Type B pancreatic cell (in vitro differentiated cells): ENCODE measurements at places on chromosomes 1 and 21. TPM values are rescaled to one million over a fixed set of nuclear protein-coding genes. Genes with fewer than 3 reads are reported as not detected.

GRCh38 chr1:159958719-159959380, 4.8 kb upstream of the SLAMF9 start:
- DNase-seq = no peak

GRCh38 chr1:187338762-187339412, 510.1 kb downstream of the PLA2G4A start:
- DNase-seq = no peak

DNA sequence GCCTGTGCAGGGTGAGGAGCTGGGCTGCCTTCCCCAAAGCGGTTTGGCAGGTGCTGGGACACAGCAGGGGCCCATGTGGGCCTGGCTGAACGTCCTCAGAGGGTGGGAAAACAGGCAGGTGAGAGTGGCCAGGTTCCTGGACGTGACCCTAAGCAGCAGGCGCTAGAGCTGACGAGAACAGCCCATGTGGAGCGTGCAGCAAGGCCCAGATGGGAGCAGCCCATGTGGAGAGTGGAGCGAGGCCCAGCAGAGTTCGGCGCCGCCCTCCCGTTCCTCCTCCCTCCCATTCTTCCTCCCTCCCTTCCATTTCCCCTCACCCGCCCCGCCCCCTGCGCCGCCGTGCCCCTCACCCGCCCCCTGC, 314.4 kb upstream of the VAMP3 start:
- no peak for DNase-seq

Gene SPRR2A
- total RNA-seq = 0.75 and 2.3 TPM in 2 replicates
